ENCODE measurements at places on chromosomes 2 and 18.

DNA sequence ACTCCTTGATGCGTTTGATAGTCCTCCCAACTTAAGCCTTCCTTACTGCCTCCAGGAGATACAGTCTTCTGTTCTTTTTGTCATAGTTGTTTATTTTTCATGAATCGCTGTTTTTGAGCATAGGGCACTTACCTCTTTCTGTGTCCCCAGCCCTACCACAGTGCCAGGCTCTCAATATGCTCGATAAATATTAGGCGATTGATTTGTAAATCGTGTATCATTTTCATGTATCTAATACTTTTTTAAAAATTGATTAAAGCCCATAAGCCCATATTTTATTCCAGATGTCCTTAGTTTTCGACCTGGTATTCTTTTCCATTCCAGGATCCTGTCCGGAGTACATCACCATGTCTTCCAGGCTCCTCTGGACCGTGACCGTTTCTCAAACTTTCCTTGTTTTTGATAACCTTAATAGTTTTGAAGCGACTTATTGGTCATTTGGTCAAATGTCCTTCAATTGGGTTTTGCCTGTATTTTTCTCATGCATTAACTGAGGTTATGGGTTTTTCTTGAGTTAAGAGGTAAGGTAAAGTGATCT, 444 bp upstream of the MMADHC start:
- no peak for DNase-seq

- no peak for DNase-seq
Observed at GRCh38 chr2:158619496-158619895, 162.7 kb downstream of the PKP4 start.

- no peak for DNase-seq
Observed at GRCh38 chr2:158795195-158795924, at the start of gene DAPL1. TSS of gene DAPL1 (plus strand) at chr2:158795317. CDS start at chr2:158795373, 56 bp downstream.

- no peak for DNase-seq
Observed at GRCh38 chr2:46260305-46260704, 36.9 kb upstream of the EPAS1 start.

DNA sequence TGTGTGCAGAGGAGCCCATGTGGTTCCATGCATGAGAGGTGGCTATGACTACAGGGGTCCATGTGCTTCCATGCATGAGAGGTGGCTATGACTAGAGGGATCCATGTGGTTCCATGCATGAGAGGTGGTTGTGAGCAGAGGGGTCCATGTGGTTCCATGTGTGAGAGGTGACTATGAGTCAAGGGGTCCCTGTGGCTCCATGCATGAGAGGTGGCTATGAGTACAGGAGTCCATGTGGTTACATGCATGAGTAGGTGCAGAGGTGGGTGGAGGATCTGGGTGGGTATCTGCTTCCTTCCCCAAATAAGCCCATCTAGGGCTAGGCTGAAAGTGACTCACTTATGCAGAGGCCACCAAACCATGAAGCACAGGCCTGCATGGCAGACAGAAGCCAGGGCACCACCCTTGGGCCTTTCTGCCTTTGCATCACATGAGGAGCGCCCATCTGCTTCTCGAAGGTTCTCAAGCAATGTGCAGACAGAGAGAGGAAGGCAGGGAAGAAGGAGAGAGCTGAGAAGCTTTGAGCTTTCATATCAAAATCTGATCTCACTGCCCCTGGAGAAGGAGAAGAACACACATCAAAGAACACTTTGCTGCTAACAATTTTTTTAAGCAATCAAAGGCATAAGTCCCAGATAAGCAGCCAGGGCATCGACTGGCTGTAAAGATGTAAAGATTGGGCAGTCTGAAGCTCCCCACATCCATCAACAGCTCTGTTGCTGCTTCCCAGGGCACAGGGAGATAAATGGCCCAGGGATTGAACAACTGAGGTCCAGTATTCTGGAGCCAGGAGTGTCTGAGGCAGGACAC, 137.6 kb downstream of the TNS1 start:
- peak; percentile 36 for DNase-seq

- DNase-seq: no peak
Observed at GRCh38 chr2:74137651-74138599, 9.8 kb downstream of the BOLA3 start.

- peak; percentile 73 for DNase-seq
Observed at GRCh38 chr18:63105636-63106316, 213.8 kb downstream of the BCL2 start.

- DNase-seq: no peak
Observed at GRCh38 chr2:164146441-164146840, 410.6 kb upstream of the FIGN start.

DNA sequence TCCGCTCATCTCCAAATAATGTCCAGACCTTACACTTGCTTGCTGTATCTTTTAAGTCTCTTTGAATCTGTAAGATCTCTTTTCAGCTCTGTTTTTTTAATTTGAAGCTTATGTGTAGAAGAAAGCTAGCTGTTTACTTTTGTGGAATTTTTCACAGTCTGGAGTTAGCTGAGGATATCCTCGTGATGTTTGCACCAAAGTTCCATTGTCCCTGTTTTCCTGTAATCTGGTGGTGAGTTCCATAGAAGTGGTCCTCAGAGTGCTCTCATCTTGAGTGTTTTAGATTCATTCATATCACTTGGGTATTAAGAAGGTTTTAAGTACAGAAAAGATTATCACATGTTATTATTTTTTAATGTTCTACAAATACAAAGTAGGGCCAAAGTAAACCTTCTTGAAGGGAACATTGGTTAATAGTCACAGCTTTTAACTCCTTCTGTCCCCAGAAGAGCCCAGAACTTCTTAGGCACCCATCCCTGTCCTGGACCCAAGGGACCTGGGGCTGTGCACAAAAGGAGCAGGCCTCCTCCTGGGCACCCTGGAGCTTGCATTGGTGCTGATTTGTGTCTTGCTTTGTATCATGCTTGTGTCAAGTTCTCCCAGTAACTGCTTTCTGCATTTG, 15.0 kb downstream of the MLPH start:
- no peak for DNase-seq

- no peak for DNase-seq
Observed at GRCh38 chr2:68746408-68746807, 11.8 kb downstream of the ARHGAP25 start.

DNA sequence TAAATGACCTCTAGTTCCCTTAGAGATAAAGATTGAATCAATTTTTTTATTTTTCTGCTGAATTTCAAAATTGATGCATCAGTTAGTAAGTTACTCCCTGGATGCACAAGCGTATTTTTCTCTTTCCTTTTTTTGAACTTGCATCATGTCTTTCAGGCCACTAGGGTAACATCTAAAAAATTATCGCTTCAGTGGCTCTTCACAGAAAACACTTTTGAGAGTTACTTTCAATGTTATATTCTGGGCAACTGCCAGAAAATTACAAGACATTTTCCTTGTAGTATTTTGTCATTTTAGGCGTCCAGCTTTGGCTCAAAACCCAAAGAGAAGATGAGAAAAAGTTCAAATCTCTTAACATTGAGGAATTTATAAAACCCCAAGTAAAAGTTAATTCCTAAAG, 59.8 kb downstream of the DSEL start:
- no peak for DNase-seq

DNA sequence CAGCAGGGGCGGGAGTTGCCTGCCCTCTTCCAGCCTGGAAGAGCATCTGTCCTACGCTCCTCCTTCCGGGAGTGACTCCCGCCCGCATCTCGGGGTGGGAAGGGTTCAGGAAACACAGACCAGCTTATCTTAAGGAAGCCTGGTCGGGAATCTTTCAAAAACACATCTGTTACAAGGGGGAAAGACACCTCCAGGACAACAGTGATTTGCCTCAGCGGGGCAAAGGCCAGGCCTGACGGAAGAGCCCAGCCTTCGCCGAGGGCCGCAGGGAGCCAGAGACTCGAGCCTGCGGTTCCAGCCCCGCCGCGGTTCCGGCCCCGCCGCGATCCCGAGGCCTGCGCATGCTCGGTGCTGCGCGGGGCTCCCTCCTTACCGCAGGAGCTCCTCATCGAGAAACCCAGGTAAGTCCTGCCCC, 38.1 kb upstream of the TGIF1 start:
- no peak for DNase-seq

GRCh38 chr2:64998658-64999061, 9.5 kb downstream of the SLC1A4 start:
- DNase-seq: no peak

DNA sequence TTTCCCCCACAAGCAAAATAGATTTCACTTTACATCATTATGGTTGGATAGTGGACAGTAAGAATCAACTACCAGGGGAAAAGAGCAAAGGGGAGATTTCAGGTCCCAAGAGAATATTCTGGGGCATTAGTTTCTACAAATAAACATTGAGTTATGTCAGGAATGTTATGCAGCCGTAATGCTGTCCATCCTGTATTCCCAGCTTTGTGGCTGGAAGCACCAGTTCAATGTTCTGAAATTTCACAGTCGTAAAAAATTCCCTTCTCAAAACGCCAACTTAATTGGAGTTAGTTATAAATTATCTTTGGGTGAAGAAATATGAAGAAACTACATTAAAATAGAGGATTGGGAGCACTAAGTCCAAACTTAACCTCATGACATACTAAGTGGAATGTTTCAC, 141.5 kb upstream of the FIGN start:
- DNase-seq: no peak

DNA sequence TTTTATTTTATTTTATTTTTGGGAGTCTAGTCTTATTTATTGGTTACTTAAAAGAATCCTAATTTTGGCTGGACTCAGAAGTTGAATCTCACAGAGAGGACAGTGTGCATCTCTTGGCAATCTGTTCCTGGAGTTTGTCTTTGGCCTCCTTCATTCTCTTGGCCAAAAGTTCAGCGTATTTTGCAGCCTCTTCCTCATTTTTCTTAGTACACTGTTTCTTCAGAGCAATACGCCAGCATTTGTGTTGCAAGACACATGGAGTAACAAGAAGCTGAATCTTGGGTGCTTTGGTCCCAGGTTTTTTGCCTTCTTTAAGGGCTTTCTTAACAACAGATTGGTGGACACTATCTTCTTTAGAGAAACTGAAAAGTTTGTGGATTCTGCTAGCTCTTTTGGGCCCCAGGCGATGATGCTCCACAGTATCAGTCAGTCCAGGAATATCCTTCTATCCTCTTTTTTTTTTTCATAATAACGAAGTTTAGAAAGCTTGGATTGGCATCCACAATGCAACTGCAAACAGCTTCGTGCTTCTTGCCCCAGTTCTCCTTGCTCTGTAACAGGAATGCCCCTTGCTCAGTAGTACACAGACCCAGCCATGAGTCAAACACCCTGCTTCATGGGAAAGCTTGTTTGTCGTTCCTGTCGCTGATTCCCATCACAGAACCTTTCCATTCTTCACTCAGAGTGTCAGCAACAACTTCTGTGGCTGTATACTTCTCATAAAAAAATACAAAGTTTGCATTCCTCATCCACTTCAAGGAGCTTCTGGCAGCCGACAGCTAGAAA, 34.8 kb upstream of the RFX8 start:
- no peak for DNase-seq

DNA sequence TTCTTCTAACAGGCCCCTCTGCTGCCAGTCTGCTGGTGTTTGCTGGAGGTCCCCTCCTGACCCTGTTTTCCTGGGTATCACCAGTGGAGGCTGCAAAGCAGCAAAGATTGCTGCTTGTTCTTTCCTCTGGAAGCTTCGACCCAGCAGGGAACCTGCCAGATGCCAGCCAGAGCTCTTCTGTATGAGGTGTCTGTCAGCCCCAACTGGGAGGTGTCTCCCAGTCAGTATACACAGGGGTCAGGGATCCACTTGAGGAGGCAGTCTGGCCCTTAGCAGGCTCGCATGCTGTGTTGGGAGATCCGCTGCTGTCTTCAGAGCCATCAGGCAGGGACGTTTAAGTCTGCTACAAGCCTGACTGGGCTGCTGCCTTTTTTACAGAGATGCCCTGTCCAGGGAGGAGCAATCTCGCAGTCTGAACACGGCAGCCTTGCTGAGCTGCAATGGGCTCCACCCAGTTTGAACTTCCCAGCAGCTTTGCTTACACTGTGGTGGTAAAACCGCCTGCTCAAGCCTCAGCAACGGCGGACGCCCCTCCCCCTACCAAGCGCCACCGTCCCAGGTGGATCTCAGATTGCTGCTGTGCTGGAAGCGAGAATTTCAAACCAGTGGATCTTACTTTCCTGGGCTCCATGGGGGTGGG, 29.9 kb downstream of the CHCHD5 start:
- no peak for DNase-seq

- DNase-seq: no peak
Observed at GRCh38 chr2:234218266-234219045, 168.0 kb downstream of the SPP2 start.

Measured in GM12878 (cell line).